Effector CD8-positive, alpha-beta T cell (primary cell): ENCODE measurements at places on chromosomes 11 and 22.

GRCh38 chr11:126518972-126519690, 163.6 kb downstream of the ST3GAL4 start:
- DNase-seq = no peak

GRCh38 chr11:74957937-74958629, 9.0 kb downstream of the SPCS2 start:
- no peak for DNase-seq

DNA sequence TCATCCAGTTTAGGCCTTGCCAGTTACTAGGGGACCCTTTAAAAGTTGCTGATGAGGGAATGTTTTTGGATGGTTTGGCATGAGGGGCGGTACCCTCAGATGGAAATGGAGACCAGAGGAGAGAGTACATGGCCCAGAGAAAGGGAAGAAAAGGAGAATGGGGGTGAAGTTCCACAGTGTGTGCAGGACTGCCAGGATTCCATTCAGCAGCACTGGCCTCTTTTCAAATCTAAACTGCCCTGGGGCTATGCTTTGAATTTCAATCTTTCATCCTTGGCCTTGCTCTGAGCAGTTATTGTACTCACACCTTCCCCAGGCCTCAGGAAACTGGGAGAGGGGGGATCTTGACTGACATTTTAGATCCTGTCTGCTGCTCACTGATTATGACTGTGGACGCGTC, 3.0 kb downstream of the SLC3A2 start:
- DNase-seq = no peak

- DNase-seq = peak; percentile 9
Observed at GRCh38 chr22:44181912-44182587, 1.3 kb downstream of the PARVG start.

- no peak for DNase-seq
Observed at GRCh38 chr11:13223112-13223511, 54.5 kb upstream of the BMAL1 start.

- no peak for DNase-seq
Observed at GRCh38 chr22:39364714-39365491, 15.1 kb downstream of the SYNGR1 start.

- no peak for DNase-seq
Observed at GRCh38 chr11:19838994-19839768, 126.5 kb downstream of the NAV2 start.

DNA sequence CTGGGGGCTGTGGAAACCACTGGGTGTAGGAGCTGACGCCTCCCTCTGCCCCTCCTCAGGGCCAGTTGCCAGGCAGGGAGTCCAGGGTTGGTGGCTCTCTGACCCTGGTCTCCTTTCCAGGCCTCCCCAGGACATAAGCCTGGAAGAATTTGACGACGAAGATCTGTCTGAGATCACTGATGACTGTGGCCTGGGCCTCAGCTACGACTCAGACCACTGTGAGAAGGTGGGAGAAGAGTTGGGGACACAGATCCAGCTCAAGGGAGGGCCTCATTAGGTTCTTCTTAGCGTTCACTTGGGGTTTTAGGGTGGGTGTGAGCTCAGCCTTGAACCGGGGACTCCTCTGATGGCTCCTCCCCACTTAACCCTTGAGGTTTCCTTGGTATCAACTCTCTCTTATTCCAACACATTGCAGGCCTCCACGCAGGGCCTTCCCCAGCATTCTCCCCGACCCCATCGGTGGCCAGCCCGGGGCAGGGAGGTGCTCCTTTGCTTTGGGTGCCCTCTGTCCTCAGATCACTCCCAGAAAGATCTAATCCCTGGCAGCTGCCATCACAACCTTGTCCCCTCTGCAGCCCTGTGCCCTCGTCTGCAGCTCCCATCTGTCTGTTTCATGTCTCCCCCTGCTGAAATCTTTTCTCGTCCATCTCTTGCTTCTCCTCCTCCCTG, 1.2 kb downstream of the MAPK8IP2 start:
- no peak for DNase-seq

GRCh38 chr11:82718307-82718706, 15.4 kb downstream of the FAM181B start:
- DNase-seq = no peak

- no peak for DNase-seq
Observed at GRCh38 chr11:132254906-132255305, 884.5 kb downstream of the NTM start.

- DNase-seq = no peak
Observed at GRCh38 chr11:107493117-107493516, 35.5 kb upstream of the CWF19L2 start.

- no peak for DNase-seq
Observed at GRCh38 chr11:12130180-12130980, 20.0 kb downstream of the MICAL2 start.

- DNase-seq = no peak
Observed at GRCh38 chr11:47786373-47786772, 19.2 kb upstream of the FNBP4 start.

- DNase-seq = no peak
Observed at GRCh38 chr11:35111161-35112055, 27.6 kb upstream of the CD44 start.

DNA sequence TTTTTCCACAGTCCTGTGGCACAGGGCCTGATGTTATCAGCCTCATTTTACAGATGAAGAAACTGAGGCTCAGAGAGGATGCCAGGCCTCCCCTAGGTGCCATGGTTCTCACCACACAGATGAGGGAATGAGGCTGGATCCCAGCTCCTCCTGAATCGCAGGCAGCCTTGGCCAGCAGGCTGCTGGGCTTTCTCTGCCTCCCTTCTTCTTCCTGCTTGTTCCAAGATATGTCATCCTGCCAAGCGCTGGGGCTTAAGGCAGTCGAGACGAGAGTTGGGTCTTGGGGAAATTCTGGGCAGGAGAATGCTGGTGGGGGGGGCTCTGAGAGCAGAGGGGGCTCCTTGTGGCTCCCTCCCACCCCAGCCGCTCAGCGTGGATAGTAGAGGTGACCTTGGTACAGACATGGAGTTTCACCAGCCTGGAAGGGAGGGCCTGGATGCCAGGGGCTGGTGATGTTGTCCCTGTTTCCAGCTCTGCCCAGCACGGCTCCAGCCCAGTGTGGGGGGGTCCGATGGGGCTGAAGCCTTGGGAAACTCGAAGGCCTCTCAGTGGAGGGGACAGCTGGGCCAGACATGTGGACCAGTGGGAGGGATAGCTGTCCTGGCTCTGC, 16.6 kb upstream of the MPPED1 start:
- DNase-seq = no peak

DNA sequence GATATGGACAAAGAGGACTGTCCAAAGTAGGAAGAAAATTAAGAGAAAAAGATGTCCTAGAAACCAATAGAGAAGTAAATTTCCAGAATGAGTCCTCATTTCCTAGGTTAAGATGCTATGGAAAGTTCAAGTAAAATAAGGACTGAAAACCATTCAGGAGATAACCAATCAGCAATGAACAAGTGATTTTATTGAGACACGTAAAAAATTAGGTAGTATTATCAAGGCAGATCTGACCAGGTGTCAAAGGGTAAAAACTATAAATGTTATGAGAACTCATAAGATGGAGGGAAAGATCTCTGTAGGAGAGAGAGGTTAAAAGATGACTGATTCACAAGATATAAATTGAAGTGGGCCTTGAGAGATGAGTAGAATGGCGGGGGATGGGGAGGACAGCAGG, 50.2 kb downstream of the SPATA19 start:
- no peak for DNase-seq

GRCh38 chr22:47632701-47633100, 870.3 kb downstream of the TBC1D22A start:
- DNase-seq = no peak

- DNase-seq = no peak
Observed at GRCh38 chr11:33877038-33877437, 14.8 kb downstream of the LMO2 start.

DNA sequence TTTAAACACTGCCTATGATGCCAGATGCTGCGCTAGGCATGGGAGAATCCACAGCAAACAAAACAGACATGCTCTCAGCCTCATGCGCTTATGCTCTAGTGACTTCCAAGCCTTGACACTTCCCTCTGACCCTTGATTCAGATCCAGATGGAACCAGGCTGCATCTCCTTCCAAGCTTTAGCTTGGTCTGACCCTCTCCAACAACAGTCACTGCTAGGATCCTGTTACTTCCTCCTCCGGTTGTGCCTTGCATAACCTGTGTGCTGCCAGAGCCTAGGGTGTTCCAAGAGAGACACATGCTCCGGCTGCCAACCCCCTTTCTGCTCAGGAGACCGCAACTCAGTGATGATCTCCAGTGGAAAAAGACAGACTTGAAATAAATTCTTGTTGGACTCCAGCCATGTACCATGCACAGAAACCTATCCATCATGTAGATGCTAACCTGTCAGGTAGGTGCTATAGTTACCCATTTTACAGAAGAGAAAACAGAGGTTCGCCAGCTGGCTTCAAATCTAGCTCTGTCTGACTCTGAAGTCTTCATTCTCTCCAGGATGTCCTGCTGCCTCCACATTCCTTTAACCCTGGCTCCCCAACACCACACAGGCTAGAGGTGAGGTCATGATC, 136.3 kb upstream of the TEAD1 start:
- no peak for DNase-seq

DNA sequence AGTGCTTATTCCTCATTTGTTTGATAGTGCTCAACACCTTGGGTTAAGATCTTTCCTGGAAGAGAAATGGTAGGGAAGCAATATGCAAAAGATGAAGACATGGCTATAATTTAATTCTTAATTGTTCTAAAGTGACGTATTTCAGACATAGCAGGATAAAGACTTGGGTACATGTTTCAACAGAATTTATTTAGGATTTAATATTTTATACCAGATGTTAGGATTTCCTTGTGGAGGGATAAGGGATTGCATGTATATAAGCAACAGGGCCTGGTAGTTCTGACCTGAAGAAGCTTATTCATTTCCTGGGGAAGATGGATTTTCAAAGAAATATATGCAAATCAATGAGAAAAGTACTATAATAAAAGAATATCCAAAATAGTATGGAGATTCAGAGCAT, 163.8 kb downstream of the FAT3 start:
- DNase-seq = no peak

DNA sequence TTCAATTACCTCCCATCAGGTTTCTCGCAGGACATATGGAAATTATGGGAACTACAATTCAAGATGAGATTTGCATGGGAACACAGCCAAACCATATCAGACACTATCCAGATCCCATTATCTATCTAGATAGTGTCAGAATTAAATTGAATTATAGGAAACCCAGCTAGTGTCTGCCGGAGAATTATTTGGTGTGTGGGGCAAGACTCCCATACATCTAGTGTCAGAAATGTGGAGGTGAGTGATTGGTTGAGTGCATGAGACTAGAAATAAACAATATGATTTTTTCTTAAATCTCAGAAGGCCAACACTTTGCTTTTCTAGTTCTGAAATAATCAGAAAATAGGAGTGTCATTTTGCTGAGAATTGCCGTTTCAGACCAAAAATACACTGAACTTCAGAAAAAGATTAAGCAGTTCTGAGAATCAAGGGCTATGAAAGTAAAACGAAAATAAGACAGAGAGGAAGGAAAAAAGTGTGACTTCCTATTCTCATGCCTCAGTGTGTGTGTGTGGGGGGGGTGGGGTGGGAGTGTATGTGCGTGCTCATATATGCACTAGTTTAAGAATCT, 21.3 kb downstream of the CASP12 start:
- DNase-seq = no peak

GRCh38 chr11:124538019-124538418, 5.4 kb downstream of the OR8B12 start:
- DNase-seq = no peak

- DNase-seq = no peak
Observed at GRCh38 chr11:70005107-70005818, 72.9 kb upstream of the ANO1 start.

DNA sequence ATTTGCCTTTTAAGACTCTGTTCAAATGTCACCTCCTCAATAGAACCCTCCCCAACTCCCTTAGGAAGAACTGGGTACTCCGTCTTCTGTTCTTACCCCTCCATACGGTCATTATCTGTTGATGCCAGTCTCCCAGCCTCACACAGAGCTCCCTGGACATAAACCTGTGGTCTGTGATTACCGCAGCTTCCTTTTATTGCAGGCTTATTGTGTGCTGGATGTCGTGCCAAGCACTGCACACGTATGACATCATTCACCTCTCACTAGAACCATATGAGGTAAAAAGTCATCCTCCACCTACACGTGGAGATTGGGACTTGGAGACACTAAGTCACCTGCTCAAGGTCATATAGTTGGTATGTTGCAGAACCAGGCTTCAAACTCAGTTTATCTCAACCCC, 15.3 kb downstream of the PTPN5 start:
- DNase-seq = no peak

DNA sequence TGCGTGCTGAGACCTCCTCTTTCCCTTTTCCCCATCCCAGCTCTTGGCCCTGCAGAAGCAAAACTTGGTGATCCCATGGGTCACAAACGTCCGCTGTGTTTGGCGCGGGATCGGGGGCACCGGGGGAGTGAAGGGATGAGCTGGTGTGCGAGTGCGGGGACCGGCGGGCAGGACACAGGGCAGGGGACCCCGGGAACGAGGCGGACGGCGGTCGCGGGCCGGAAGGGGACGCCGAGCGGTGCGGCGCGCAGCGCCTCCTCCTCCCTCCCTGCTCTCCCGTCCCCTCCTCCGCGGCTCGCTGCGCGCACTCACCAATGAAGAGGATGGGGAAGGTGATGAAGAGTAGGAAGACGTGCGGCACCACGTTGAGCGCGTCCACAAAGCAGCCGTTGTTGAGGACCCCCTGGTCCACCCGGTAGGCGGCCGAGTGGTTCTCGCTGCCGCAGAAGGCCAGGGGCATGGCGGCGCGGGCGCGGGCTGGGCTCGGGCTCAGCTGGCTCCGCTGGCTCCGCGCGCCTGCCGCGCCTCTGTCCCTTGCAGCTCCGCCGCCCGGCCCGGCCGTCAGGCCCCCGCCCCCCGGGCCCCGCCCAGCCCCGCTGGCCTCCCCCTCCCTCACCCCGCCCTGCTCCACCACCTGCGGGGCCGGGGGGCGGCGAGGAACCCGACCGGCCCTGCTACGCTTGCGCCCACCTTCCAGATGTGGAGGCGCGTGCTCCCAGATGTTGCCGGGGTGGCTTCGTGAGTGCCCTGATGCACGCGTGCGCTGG, at the start of gene ABCC8:
Gene ABCC8 (minus strand): TSS at position 529 of the 767 bp plus-strand sequence. CDS start 69 bp downstream, at position 460.
- no peak for DNase-seq

GRCh38 chr11:123020968-123021367, 39.3 kb upstream of the BSX start:
- no peak for DNase-seq

GRCh38 chr11:10584071-10584501, 15.6 kb upstream of the LYVE1 start:
- no peak for DNase-seq

GRCh38 chr11:121253951-121254350, 38.6 kb upstream of the SC5D start:
- no peak for DNase-seq

- DNase-seq = no peak
Observed at GRCh38 chr11:63868399-63869064, 29.6 kb downstream of the MARK2 start.

- DNase-seq = no peak
Observed at GRCh38 chr11:120547811-120548681, 36.5 kb downstream of the GRIK4 start.

DNA sequence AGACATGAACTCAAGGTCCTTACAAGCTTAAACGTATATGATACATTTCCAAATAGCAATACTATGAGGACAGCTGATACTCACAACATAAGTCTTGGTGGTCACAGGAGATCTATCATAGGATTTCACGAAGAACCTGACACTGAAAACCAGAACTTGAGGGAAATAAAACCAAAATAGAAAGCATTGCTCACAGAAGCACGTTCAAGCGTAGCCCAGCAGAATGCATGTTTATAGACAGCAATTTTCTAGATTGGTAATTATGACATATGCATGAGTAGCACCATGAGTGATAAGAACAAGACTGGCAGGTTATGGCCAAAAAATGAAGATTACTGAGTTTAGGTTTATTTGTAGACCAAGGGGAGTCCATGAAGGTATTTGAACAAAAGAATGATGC, 243.5 kb downstream of the ETS1 start:
- no peak for DNase-seq
